Fibroblast of the aortic adventitia (primary cell): ENCODE measurements at places on chromosomes 5 and 9.

GRCh38 chr5:149654231-149654630 lies 72.9 kb downstream of the ARHGEF37 start:
- no peak for DNase-seq

- no peak for DNase-seq
Observed at GRCh38 chr5:107395632-107396350, 274.9 kb downstream of the EFNA5 start.

DNA sequence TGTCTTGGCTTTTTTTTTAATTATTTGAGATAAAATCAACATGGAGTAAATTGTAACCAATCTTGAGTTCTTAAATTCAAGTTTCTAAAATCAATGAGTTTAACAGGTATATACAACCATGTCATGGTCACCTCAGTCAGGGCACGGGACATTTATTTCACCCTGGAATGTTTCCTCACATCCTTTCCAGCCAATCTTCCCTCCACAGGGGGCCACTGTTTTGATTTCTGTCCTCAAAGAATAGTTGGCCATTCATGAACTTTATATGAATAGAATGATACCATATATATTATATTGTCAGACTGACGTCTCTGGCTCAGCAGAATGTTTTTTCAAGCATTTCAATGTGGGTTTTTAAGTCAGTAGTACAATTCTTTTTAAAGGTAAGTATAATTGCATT lies 806 bp downstream of the ZNF474 start:
- DNase-seq = no peak

DNA sequence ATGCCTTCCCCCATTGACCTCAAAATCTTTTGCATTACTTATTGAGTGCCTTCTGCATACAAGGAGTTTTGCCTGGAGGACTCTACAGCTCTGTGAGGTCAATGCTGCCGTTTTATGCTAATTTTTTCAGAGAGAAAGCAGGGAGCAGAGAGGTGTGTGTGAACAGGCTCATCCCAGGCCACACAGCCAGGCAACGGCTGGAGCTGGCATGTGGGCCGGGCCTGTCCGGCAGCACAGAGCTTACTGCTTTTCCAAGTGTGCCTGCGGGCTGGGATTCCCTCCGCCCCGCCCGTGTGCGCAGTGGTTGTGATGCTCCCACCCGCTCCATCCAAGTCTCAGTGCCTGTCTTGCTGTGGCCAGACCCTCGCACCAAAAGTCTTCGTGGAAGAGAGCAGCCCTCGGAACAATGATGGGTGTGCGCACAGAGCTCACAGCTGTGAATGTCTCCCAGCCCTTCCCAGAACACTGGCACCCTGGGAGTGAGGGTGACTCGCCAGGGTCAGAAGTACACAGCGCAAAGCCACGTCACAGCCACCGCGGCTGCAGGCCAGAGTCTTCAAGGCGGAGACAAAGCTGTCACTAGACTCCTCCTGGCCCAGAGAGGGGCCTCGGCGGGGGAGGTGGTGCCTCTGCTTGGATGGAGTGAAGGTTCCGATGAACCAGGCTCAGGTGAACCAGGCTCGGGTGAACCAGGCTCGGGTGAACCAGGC lies 82.8 kb downstream of the COL5A1 start:
- DNase-seq = peak; percentile 68

GRCh38 chr5:62560786-62561185 lies 17.8 kb upstream of the LRRC70 start:
- DNase-seq = no peak

DNA sequence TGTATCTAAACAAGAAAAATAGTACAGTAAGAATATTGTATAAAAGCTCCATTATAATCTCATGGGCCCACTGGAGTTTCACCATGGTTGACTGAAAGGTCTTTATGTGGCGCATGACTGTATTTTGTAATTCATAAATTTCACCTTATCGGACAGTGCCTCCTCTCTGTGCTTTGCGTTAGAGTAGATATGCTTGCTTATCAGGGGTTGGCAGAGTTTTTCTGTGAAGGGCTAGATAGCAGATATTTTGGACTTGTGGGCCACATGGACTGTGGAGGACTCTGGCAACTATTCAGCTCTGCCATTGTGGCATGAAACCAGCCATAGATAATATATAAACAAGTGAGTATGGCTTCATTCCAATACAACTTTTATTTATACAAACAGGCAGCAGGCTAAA lies 23.2 kb downstream of the GAPVD1 start:
- DNase-seq = no peak

GRCh38 chr5:136202469-136203205 lies 9.7 kb upstream of the SMIM32 start:
- no peak for DNase-seq
